ENCODE measurements at places on chromosomes 12 and 14.

GRCh38 chr12:3371018-3371417 lies 120.0 kb upstream of the PRMT8 start:
- no peak for DNase-seq

DNA sequence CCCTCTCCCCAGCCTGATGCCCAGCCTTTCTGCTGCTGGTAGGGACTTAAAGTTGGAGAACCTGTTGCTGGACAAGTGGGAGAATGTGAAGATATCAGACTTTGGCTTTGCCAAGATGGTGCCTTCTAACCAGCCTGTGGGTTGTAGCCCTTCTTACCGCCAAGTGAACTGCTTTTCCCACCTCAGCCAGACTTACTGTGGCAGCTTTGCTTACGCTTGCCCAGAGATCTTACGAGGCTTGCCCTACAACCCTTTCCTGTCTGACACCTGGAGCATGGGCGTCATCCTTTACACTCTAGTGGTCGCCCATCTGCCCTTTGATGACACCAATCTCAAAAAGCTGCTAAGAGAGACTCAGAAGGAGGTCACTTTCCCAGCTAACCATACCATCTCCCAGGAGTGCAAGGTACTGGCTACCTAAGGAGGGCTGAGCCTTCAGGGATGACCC lies 1.6 kb downstream of the TSSK4 start:
- no peak for DNase-seq

GRCh38 chr12:100544165-100544564 lies 29.3 kb upstream of the GAS2L3 start:
- DNase-seq = no peak

- no peak for DNase-seq
Observed at GRCh38 chr12:16021676-16022075, 110.5 kb downstream of the DERA start.

DNA sequence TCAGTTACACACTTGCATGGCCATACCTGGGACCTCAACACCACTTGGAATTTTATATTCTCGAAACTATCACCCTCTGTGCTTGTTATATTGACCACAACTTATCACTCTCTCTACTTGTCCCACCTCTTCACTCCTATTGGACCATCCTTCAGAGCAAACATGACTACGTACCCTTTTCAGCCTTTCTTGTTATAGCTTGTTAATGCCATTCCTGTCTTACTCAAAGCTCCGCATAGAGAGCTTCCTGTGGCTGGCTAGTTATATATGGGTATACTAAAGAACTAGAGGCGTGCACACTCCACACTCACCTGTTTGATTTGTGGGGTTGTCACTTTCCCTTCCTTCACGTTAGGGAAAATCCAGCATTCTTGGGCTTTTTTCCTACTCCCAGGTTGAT lies 26.3 kb upstream of the FRS2 start:
- no peak for DNase-seq

GRCh38 chr12:120849765-120850164 lies 54.4 kb downstream of the SPPL3 start:
- no peak for DNase-seq

- DNase-seq = no peak
Observed at GRCh38 chr12:84315926-84316325, 596.7 kb downstream of the SLC6A15 start.

DNA sequence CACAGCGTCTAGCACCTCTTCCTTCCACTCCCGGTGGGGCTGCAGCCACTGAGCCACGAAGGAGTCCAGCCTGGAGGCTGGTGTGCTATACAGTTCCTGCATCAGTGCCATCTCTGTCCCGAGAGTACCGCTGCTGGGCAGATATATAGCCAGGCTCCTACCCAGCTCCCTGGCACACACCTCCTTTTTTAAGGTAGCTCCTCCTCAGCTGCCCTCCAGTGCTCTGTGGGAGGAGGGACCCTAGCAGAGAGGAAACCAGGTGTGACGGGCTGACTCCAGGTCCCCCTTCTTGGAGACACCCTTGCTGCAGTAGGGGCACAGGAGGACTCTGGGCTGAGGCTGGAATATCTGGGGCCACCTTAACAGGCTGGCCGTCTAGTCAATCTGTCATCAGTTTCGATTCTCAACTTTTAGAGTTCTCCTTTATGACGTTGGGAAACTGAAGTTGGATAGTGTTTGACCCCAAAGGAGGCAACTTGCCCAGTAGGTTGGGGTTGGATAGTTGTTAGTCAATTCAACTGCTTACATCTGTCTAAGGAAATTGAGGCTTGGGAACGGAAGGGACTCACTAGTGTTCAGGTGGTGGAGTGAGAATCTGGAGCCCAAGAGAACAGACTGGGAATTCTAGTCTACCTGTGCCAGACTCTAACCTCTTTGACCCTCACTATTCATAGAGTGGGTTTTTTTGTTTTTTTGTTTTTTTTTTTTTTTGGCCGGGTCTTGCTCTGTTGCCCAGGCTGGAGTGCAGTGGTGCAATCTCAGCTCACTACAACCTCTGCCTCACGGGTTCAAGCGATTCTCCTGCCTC lies at the start of gene OASL:
Gene OASL, minus strand, starts transcription at position 386 of the 808 bp plus-strand sequence. Its CDS starts 275 bp downstream, at position 111.
- peak; percentile 85 for DNase-seq

- DNase-seq = no peak
Observed at GRCh38 chr14:78170203-78170602, at the start of gene NRXN3. NRXN3 (plus strand) TSS chr14:78170373; CDS start chr14:78243094, 72,721 bp downstream.

DNA sequence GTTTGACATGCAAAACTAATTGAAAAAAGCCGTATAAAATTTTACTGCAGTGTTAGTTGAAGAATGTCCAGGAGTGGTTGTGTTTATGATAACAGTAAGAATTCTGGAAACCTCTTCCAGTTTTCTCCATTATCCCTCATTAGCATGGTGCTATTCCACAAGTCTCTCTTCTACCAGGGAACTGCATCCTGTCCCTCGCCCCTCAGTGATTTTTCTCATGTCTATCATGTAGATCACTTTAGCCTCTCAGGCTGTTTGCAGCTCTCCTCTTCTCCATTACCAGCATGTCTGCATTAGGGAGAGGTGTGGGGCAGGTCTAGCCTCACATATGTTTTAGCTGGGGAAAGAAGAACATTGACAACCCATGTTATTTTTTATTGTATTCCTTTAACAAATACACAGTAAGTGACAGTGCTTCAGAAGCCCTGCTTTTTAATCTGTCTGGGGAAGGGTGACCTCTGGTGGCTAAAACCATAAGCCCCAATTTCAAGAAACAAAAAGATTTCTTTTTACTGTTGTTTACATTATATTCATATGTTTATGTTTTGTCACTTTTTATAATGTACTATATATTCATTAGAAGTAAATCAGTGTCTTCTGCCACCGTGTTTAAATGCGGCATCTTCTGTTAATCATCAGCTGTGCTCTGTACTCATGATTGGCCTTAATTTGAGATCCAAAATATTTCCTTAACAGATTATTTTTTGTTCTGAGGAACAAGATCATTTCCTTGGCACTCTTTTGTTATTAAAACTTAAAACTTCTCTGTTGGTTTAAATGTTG lies 70.7 kb downstream of the RASSF8 start:
- peak; percentile 13 for DNase-seq

GRCh38 chr12:130714091-130714590 lies 2.0 kb downstream of the RIMBP2 start:
- no peak for DNase-seq
